Adrenal gland (tissue), 19 donors: ENCODE measurements at places on chromosomes 6 and 20. TPM values are rescaled to one million over a fixed set of nuclear protein-coding genes. Genes with fewer than 3 reads are reported as not detected.

The MRPL18 gene
- polyA plus RNA-seq: 110 TPM

The IRAK1BP1 gene
- 2.0 TPM for polyA plus RNA-seq

The FABP7 gene
- polyA plus RNA-seq: not detected

The SIGLEC1 gene
- polyA plus RNA-seq: 46.4 TPM

The C20orf144 gene
- polyA plus RNA-seq: 0.10 TPM

The SLA2 gene
- polyA plus RNA-seq: 0.18 TPM

The MAS1L gene
- polyA plus RNA-seq: not detected

The CSTF1 gene
- 5.1 TPM for polyA plus RNA-seq

The ARMH2 gene
- not detected for polyA plus RNA-seq

The ZSCAN31 gene
- polyA plus RNA-seq: 7.9 TPM

The NMBR gene
- polyA plus RNA-seq: not detected

The TREM2 gene
- polyA plus RNA-seq: 39.1 TPM

The ADGRF4 gene
- 2.9 TPM for polyA plus RNA-seq

The HAO1 gene
- 0.07 TPM for polyA plus RNA-seq

The PAK5 gene
- 17.0 TPM for polyA plus RNA-seq

The ARMC12 gene
- 6.9 TPM for polyA plus RNA-seq

The CRISP3 gene
- 0.07 TPM for polyA plus RNA-seq

The IL17A gene
- not detected for polyA plus RNA-seq

The PBOV1 gene
- not detected for polyA plus RNA-seq

The MACROD2 gene
- polyA plus RNA-seq: 4.2 TPM

The MTHFD1L gene
- polyA plus RNA-seq: 9.8 TPM

The SIRPG gene
- 0.35 TPM for polyA plus RNA-seq

The PKHD1 gene
- 0.22 TPM for polyA plus RNA-seq

The TSBP1 gene
- polyA plus RNA-seq: not detected

The LRRN4 gene
- polyA plus RNA-seq: 0.07 TPM

The TRIM40 gene
- not detected for polyA plus RNA-seq

The NKX2-4 gene
- not detected for polyA plus RNA-seq

The C6orf58 gene
- not detected for polyA plus RNA-seq

The GINS1 gene
- 0.56 TPM for polyA plus RNA-seq

The ANKRD6 gene
- polyA plus RNA-seq: 8.7 TPM

The WFDC10A gene
- not detected for polyA plus RNA-seq

The PSORS1C2 gene
- polyA plus RNA-seq: not detected

The RIPOR3 gene
- polyA plus RNA-seq: 3.4 TPM

The RNF146 gene
- 47.8 TPM for polyA plus RNA-seq

The MUC22 gene
- polyA plus RNA-seq: not detected

The FBXO5 gene
- 5.3 TPM for polyA plus RNA-seq

The SSTR4 gene
- polyA plus RNA-seq: not detected

The COX4I2 gene
- polyA plus RNA-seq: 12.9 TPM

The ANKRD66 gene
- polyA plus RNA-seq: not detected

The MCHR2 gene
- polyA plus RNA-seq: not detected

The OPN5 gene
- not detected for polyA plus RNA-seq

The SNAP91 gene
- polyA plus RNA-seq: 2.2 TPM

The NOTCH4 gene
- polyA plus RNA-seq: 9.1 TPM

The HLA-B gene
- 618 TPM for polyA plus RNA-seq

The DDX43 gene
- 0.40 TPM for polyA plus RNA-seq

The SIRPA gene
- 40.4 TPM for polyA plus RNA-seq

The MLIP gene
- polyA plus RNA-seq: 6.7 TPM

The SLC22A7 gene
- polyA plus RNA-seq: not detected

The IRF4 gene
- polyA plus RNA-seq: 0.17 TPM

The REM1 gene
- 0.48 TPM for polyA plus RNA-seq

The KCNK17 gene
- 0.16 TPM for polyA plus RNA-seq

The RBBP8NL gene
- not detected for polyA plus RNA-seq
